SHP77 treated with DMSO at 0.1 percent for 48 hours (cell line): ENCODE measurements at places on chromosomes 1 and 21.
A peak's percentile ranks its signal among the peaks of the same experiment; 100 is the strongest.

- no peak for DNase-seq
Observed at GRCh38 chr1:27100335-27101053, 54.4 kb downstream of the SLC9A1 start.

GRCh38 chr1:52328615-52329014 is 37.4 kb downstream of the CC2D1B start:
- DNase-seq, result no peak

GRCh38 chr1:8152731-8153702 is 126.9 kb upstream of the ERRFI1 start:
- DNase-seq, result no peak

- no peak for DNase-seq
Observed at GRCh38 chr1:231021540-231022031, 18.5 kb downstream of the FAM89A start.

- peak; percentile 69 for DNase-seq
Observed at GRCh38 chr1:227318016-227318852, at the start of gene CDC42BPA. Gene CDC42BPA, minus strand, starts transcription at chr1:227318492. Its CDS starts 1,310 bp downstream, at chr1:227317182.

- DNase-seq, result no peak
Observed at GRCh38 chr1:200861937-200862647, 10.7 kb upstream of the GPR25 start.

- DNase-seq, result no peak
Observed at GRCh38 chr1:209398313-209398991, 185.1 kb upstream of the CAMK1G start.

DNA sequence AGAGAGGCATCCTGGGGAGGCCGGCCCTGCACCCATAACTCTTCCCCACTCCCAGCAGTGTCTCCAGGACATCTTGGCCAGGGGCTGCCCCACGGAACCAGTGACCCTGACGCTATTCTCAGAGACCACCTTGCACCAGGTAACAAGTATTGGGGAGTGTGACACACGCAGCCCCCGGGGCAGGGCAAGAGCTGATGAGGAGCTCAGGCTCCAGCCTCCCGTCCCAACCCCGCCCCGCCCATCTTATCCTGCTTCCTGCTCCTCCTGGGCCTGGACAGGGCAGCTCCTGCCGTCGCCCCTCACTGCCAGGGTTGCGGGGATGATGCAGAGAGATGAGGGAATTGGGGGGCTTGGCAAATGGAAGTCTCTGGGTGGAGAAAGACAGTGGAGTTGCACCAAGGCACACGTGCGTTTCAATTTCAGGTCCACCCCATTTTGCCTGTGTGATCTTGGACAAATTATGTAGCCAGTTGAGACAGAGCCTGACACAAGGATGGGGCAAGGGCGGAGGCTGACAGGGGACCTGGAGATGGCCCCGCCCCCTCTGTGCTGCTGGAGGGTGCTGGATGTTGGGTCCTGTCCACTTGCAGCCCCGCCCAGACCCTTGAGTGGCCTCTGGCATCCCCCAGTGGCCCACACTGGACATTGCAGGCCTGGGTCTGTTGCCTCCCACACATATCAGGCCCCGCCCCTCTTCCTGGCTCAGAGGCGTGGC is 10.7 kb downstream of the CLCNKA start:
- peak; percentile 33 for DNase-seq

DNA sequence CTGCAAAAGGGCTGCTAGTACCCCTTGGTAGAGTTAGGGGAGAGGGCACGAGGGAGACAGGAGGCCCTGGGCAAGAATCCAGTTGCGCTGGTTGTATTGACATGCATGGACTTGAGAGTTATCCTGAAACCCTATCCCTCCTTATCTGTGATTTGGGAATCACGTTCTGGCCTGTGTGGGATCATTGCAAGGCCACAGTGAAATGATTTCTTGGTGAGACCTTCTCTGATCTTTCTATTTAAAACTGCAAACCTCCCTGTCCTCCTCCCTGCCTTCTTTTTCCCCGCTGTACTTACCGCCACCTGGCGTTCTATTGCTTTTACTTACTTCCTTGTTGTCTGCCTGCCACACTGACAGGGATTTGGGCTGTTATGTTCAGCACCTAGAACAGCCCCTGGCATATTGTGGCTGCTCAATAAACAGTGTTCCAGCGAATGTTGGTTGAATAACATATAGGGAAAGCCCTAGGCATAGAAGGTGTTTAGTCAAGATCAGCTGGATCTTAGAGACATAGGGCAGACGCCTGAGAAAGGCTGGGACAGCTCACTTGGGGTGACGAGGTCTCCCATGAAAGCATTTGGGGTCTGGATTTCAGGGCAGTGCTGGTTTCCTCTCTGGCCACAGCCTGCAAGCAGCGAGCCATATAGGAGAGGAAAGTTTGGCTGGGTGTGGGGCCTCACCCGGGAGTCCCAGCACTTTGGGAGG is 25.6 kb downstream of the ALPL start:
- DNase-seq, result no peak

DNA sequence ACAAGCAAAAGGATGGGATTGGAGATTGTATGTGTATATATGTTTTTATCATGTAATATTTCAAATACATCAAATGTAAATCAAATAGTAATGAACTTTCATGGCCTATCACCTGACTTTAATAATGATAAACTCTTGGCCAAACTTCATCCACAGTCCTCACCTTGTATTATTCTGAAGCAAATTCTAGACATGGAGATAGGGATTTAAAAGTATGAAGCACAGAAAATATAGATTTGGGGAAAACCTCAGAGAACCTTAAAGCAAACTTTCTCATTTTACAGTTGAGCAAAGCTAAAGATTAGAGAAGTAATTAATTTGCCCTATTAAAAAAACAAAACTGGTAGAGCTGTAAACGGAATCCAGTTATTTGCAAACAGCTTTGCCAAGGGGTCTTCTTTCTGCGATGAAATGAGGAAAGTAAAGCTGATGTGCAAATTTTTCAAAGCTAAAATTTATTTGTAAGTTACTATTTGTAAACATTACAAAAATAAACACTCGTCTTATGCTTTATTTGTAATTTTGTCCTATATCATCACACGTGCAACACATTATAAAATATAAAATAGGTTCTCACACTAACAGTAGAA is 19.9 kb upstream of the KIF14 start:
- no peak for DNase-seq

DNA sequence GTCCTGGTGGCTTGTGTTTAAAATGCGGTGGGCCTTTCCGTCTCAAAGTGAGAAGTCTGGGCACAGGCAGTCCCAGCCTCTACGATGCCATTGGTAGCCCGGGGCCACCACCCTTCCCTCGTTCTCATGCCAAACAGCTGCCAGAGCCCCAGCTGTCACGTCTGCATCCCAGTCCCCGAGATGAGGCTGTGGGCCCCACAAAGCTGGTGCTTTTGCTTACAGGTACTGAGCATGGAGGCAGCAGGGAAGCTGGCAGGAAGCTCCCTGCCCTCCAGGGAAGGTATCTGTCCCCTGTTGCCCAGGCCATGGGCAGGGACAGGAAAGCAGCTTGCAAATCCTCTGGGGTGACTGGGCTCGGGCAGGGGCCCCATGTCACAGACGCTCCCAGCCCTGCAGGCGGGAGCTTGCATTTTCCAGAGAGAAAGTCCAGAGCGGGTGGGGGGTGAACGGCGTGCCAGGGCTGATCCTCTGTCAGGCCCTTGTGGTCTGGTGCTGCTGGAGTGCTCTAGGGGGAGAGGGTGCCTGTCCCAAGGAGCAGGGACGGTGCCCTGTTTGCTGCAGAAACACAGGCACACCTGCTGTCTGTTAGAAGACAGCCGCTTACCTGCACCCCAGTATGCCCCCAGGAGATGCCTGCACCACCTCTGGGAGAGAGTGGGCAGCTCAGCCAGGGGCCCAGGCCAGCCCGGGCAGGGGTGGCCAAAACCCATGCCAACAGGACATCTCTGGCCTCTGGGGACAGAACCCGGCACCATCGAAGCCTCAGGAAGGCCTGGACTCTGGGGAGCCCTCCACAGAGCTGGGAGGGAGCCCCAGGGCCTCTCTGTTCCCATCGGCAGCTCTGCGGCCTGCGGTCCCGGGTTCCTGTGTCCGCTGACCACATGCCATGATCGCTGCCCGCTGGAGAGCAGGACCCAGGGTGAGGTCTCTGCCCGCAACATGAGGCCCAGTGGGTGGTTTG is 45.9 kb downstream of the SLX9 start:
- no peak for DNase-seq

DNA sequence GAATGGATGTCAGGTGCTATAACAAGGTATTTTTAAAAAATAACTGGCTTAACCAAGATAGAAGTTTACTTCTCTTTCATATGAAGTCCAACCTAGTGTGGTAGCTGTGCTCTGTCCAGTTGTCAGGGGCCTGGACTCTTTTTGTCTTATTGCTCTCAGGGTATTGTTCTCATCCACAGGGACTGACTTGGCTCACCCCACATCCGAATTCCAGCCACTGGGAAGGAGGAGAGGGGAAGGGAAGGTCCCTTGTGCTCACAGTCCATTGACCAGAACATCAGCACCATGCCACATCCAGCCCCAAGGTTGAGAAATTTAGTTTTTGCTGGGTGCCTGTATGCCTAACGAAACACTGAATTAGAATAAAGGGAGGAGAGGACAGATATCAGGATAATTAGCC is 8.7 kb downstream of the EEIG2 start:
- no peak for DNase-seq

GRCh38 chr1:20840731-20841130 is 53.6 kb upstream of the HP1BP3 start:
- DNase-seq, result no peak

DNA sequence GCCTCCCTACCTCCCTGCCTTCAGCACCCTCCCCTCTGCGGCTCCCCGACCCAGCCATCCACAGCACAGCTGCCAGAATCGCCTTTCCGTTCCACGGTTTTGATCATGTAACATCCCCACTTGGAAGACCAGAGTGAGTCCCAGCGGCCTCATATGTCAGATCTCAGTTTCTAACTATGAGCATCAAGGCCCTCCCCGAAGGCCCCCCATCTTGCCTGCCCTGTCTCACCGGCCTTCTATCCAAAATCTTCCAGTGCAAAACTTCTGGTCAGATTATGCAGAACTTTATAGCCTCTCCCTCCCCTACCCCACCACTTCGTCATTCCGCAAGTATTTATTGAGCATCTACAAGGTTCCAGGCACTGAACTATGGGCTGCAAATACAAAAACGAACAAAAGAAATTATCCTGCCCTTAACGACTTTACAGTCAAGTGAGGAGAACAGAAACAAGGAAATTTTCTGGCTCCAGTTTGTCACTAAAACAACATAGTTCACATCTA is 20.3 kb upstream of the LMX1A start:
- no peak for DNase-seq

DNA sequence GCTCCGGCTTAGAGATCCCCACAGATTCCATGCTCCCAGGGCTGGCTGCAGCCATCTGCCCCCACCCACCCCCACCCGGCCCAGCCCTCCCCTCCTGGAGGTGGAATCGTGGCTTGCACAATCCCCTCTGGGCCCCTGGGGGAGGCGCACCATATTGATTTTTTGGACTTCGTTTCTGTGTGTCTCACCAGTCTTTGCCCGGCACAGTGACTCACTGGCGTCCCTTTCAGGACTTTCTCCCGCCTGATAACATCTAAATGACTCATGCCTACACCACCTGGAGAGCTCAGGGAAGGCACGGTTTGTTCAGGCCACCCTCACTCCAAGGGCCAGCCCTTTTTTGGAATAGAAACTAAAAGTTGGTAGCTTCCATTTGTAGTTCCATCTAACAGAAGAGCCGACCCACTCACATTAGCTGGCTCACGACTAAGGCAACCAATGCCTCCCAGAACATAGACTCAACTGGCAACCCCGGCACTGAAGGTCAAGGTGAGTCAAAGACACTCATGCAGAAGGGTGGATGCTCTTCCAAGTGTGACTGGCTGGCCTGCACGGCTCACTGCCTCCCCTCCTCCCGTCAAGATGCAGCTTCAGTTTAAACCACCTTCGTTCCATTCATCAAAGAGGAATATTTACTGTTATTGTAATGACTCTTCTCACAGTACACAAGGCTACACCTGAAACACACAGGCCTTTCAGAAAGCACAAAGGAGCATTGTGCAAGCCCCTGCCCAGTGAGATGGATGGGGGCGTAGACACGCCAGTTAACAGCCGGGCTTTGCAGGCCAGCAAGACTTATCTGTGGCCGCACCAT is 18.1 kb upstream of the ETS2 start:
- DNase-seq, result peak; percentile 74

DNA sequence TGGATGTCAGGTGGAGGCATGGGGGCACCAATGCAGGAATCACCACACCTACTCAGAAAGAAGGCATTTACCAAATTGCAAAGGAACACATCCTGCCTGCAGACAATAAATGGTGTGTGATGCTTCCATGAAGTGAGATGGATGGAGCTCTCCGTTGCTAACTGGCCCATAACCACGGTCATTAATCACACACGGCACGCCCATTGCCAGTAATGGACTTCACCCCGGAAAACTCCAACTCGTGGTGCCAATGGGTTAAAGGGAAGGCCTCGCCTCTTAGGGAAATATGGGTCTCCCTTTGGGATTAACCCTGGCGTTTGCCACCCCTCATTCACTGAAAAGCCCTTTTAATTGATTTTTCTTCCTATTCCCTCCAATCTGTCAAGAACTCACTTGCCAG is 443.1 kb upstream of the DAB1 start:
- DNase-seq, result no peak

GRCh38 chr1:99170516-99170915 is 93.8 kb upstream of the PLPPR4 start:
- no peak for DNase-seq

GRCh38 chr1:3241673-3242407 is 172.8 kb downstream of the PRDM16 start:
- DNase-seq, result no peak

- peak; percentile 25 for DNase-seq
Observed at GRCh38 chr21:34889676-34890469, 159.2 kb downstream of the RUNX1 start.

GRCh38 chr1:89668961-89669360 is 36.0 kb downstream of the LRRC8C start:
- DNase-seq, result no peak

DNA sequence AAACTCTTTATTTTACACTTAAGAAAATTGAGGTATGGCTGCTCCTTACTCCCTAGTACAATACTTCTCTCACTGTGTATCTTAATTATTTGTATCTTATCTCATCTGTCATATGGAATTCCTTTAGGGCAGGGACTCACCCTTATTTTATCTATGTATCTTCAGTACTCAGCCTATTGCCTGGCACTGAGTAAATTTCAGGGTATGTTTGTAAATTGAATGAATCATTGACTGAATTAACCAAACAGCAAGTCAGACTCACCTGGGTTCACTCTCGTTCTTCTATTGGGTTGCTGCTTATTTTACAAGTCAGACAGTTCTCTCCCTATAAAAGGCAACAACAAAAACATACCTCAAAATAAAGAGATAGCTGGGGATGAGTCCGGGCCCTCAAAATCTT is 63.8 kb downstream of the LAMC1 start:
- DNase-seq, result no peak

- DNase-seq, result no peak
Observed at GRCh38 chr21:42350927-42351426, at the start of gene TFF2. Gene TFF2, minus strand, starts transcription at chr21:42350994. Its CDS starts 37 bp downstream, at chr21:42350957.

DNA sequence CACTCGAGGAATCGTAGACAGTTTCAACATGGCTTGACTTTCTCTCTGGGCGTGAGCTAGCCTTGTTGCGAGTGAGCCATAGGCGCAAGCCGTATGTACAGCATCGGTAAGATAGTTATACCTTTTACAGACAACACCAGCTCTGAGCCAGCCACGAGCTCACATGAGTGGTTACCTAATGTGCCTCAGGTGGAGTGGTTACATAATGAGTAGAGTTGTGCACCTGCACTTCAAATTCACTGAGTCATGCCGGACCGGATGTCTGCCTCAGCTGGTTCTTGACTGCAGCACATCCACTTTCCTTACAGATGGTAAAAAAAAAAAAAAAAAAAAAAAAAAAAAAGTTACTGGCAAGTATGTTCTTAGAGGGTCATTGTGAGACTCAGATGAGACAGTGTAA is 360.4 kb upstream of the NR5A2 start:
- no peak for DNase-seq

- no peak for DNase-seq
Observed at GRCh38 chr1:192826791-192827546, 18.1 kb downstream of the RGS2 start.

- DNase-seq, result peak; percentile 9
Observed at GRCh38 chr1:226737819-226738420, 1.2 kb downstream of the ITPKB start.
